Hepatocyte (in vitro differentiated cells): ENCODE measurements at places on chromosomes 4 and X. TPM values are rescaled to one million over a fixed set of nuclear protein-coding genes. Genes with fewer than 3 reads are reported as not detected.
A peak's percentile ranks its signal among the peaks of the same experiment; 100 is the strongest.

GRCh38 chr4:81109356-81109755 lies 78.8 kb downstream of the BMP3 start:
- H3K36me3 ChIP-seq, result no peaks in the 10 kb centered on the region
- H3K27ac ChIP-seq, result no peak overlapping the region
- no peaks in the 10 kb centered on the region for H3K27me3 ChIP-seq

GRCh38 chr4:148065075-148065474 lies 333.2 kb downstream of the ARHGAP10 start:
- no peaks in the 10 kb centered on the region for H3K36me3 ChIP-seq
- H3K27ac ChIP-seq, result peak overlapping the region; percentile 43
- peak; percentile 50 for DNase-seq
- H3K4me3 ChIP-seq, result no peak overlapping the region

DNA sequence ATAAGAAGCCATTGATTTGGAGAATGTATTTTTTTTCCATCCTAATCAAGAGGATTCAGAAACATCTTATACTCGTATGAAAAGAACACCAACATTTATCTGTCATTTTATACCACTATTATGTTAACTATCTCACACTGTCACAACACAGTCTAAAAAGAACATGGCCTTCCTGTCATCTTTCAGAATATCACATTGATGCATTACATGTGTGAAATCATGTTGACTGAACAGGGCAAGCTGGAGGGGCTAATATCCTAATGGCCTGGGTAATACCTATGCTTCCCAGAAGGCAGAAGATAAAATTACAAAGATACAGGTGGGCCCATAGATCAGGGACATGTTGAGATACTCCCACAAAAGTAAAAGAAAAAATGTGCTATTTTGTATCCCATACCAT lies 611.7 kb downstream of the STIM2 start:
- DNase-seq, result no peak
- no peaks in the 10 kb centered on the region for H3K27me3 ChIP-seq

DNA sequence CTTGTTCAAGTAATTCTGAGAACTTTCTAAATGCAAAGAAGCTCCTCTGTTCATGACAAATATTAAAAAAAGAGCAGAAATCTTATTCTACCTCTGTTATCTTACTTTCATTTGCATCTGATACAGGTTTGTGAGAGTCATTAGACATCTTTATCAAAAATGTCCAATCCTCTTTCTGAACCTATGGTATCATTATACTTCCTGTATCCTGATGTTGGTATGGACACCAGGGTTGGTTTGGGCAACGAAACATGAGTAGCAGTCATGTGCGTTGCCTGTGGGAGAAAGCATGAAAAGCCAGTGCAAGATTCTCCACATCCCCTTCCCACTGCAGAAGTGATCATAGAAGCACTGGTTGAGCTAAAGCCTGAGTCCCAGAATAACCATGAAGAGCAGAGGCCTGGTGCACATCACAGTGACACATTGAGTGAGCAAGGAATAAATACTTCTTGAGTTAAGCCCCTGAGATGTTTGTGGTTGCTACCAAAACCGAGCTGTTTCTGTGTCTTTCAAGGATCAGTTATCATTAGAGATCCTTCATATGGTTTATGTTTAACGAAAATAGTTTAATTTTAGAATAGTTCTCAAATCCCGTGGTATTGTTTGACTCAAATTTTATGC lies 197.2 kb downstream of the BANK1 start:
- H3K4me1 ChIP-seq, result peaks cover 7% of the 10 kb centered on the region
- no peak overlapping the region for H3K4me3 ChIP-seq
- peak; percentile 11 for DNase-seq

GRCh38 chr4:136277741-136278140 lies 1254.6 kb downstream of the PCDH18 start:
- H3K4me1 ChIP-seq, result no peaks in the 10 kb centered on the region
- H3K4me3 ChIP-seq, result no peak overlapping the region
- H3K27me3 ChIP-seq, result no peaks in the 10 kb centered on the region
- no peak for DNase-seq
- no peak overlapping the region for H3K27ac ChIP-seq

GRCh38 chr4:76704133-76704881 lies 193.6 kb downstream of the SOWAHB start:
- peaks cover 72% of the 10 kb centered on the region for H3K4me1 ChIP-seq
- H3K27me3 ChIP-seq, result no peaks in the 10 kb centered on the region
- no peaks in the 10 kb centered on the region for H3K36me3 ChIP-seq

- H3K4me1 ChIP-seq, result peaks cover 8% of the 10 kb centered on the region
- H3K27ac ChIP-seq, result peak overlapping the region; percentile 45
- no peak overlapping the region for H3K4me3 ChIP-seq
- no peaks in the 10 kb centered on the region for H3K36me3 ChIP-seq
- no peak for DNase-seq
Observed at GRCh38 chrX:38276089-38276488, 51.2 kb downstream of the RPGR start.

GRCh38 chrX:55695227-55696018 lies 22.1 kb upstream of the RRAGB start:
- no peak for DNase-seq
- H3K27ac ChIP-seq, result no peak overlapping the region
- no peak overlapping the region for H3K4me3 ChIP-seq
- no peaks in the 10 kb centered on the region for H3K27me3 ChIP-seq
- H3K4me1 ChIP-seq, result no peaks in the 10 kb centered on the region

DNA sequence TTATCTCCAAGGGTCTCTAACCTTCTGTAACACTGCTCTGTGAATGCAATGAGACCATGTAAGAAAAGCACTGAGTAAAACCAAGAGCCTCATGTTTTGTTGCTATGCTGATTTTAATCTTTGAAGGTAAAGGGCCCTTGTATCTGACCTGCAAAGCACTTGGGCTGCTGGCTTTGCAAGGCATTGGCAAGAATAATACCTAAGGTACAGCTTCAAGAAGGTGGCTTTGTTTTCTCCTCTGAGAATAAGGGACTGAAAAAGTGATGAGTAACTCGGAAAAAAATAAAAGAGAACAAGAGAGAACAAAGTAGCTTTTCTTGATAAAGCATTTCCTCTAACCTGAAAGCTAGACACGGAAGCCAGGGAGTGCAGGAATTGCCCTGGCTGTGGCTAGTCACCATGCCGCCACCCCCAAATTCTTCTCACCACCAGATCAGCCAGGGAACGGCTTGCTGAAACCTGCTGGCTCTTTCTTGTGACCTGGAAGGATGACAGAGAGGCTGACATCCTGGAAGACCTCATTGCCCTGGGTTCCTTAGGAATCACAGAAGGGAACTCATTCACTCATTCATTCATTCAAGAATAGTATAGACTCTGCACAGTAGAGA lies 41.8 kb upstream of the HS3ST1 start:
- no peak overlapping the region for H3K27ac ChIP-seq
- no peaks in the 10 kb centered on the region for H3K4me1 ChIP-seq
- no peak for DNase-seq
- H3K36me3 ChIP-seq, result no peaks in the 10 kb centered on the region
- H3K27me3 ChIP-seq, result no peaks in the 10 kb centered on the region

DNA sequence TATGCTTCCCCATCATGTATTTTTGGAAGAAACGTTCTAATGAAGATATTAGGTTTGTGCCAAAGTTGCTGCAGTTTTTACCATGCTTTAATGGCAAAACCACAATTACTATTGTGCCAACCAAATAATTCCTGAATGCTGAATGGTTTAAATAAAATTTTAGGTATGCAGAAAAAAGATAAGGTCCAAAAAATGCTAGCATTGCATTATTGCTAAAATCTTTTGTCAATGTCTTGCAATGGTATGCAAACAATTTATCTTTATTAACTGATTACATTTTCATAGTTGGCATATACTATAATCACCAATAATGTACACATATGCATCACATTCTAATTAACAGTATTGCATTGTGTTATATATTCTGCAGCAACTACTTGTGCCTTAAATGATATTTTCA lies 1657.4 kb upstream of the IGFBP7 start:
- no peak overlapping the region for H3K4me3 ChIP-seq
- no peaks in the 10 kb centered on the region for H3K4me1 ChIP-seq
- H3K27ac ChIP-seq, result no peak overlapping the region
- H3K36me3 ChIP-seq, result no peaks in the 10 kb centered on the region

- no peak overlapping the region for H3K4me3 ChIP-seq
- H3K36me3 ChIP-seq, result no peaks in the 10 kb centered on the region
- no peak overlapping the region for H3K27ac ChIP-seq
- H3K27me3 ChIP-seq, result no peaks in the 10 kb centered on the region
- H3K4me1 ChIP-seq, result no peaks in the 10 kb centered on the region
Observed at GRCh38 chrX:118528071-118528737, 32.6 kb downstream of the DOCK11 start.

DNA sequence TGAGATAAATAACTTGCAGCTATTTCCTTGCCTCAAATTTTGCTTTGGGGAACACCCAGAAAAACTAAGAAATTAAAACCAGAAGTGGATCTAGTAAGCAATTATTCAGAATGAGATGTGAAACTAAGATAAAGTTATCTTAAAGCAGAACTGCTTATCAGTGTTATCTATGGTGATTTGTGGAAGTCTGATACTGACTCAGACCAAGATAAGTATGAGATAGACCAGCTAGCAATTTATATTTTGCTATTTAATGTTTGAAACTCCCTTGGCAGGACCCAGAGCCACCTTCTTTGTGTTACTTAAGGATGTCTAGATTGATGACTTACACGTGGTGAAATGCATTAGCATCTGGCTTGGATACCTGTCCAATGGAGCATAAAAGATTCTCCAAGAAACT lies 368.1 kb downstream of the EPHA5 start:
- no peak for DNase-seq
- no peaks in the 10 kb centered on the region for H3K27me3 ChIP-seq
- no peaks in the 10 kb centered on the region for H3K36me3 ChIP-seq
- H3K27ac ChIP-seq, result no peak overlapping the region

DNA sequence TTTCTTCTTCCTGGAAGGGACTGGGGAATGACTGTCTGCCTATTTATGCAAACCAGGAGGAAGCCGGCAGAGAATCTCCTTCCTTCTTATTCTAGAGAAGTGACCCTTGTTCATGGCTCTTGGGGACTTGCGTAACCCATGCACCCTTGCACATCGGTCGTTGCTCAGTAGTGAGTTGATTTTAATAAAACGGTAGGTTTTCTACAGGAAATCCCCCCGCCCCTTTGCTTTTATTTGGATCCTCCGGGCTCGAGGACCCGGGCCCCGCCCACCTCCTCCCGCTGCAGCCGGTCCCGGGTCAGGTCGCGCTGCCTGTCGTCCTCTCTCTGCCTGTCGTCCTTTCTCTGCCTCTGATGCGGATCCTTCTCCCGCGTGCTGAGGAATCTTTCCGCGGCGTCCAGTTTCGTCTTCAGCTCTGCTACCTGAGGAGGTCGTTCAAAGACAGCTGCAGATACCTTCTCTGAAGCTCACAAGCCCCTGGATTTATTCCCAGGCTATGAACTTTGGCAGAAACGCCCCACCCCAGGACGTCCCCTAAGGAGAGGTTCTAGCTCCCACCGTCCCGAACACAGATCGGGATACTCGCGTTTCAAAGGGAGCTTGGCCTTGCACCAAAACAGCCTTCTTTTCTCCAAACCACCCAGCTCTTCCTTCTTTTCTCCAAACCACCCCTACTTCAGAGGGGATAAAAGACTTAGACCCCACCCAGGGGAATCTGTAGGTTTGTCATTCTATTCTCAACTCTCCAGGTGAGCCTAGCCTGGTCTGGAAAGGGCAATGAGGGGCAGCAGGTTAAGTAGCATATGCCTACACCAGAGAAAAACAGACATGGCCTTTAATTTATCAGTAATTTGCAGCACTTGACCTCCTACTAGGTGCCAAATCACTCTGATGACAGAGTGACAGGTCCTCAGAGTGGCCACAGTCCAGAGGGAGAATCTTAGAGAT lies 7.0 kb downstream of the TNIP3 start:
- no peaks in the 10 kb centered on the region for H3K27me3 ChIP-seq
- H3K36me3 ChIP-seq, result no peaks in the 10 kb centered on the region
- H3K27ac ChIP-seq, result no peak overlapping the region

The SLC9B1 gene
- not detected in 2 replicates for total RNA-seq

The SGCB gene
- total RNA-seq, result 18.2 and 20.7 TPM in 2 replicates

The HAND2 gene
- total RNA-seq, result 67.9 and 69.7 TPM in 2 replicates

The ODAPH gene
- total RNA-seq, result 0.48 and 0.60 TPM in 2 replicates

The SEPTIN11 gene
- total RNA-seq, result 140 and 146 TPM in 2 replicates

The MAP9 gene
- 26.7 and 28.7 TPM in 2 replicates for total RNA-seq
